Activated CD8-positive, alpha-beta memory T cell treated with anti-CD3 and anti-CD28 coated beads for 24 hours (primary cell): ENCODE measurements at places on chromosomes 1 and 21.
A peak's percentile ranks its signal among the peaks of the same experiment; 100 is the strongest.

GRCh38 chr1:185050823-185051451, 5.6 kb downstream of the RNF2 start:
- DNase-seq: no peak

- DNase-seq: peak; percentile 83
Observed at GRCh38 chr1:20574686-20575540, 14.0 kb upstream of the CDA start.

- DNase-seq: no peak
Observed at GRCh38 chr1:155141749-155142148, 1.4 kb upstream of the DPM3 start.

DNA sequence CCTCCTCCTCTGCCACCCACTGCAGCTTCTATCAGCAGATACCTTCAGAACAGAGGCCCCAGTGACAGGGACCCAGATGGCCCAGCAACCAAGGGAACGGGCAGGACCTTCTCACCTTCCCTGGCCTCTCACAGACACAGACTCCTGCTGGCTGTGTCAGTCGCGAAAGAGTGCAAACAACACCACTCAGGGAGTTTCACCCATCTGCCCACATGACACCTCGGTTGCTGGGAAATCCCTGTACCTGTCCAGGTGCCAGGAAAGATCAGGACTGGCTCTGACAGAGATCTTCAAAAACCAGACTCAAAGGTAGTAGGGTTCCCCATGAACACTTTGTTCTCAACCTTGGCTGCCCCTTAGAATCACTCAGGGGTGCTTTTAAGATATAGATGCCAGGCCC, 83.5 kb upstream of the HIVEP3 start:
- DNase-seq: no peak

DNA sequence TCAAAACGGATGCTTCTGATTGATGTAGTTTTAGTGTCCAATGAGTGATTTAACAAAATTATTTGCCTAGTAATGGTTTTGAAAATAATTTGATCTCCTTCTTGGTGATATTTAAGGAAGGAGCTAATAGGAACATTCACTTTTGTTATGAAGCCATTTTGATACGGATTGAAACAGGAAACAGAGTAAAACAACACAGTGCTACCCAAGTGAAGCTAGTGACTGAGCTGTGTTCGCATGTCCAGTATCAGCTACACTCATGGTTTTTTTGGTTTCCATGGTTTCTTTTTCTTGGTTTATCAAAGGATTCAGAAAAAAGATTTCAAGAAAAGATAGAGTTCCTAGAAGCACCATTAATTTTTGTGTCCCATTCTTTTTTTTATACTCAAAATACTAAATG, 40.1 kb upstream of the PLEKHO1 start:
- DNase-seq: no peak
